Gastrocnemius medialis (tissue), 4 donors: ENCODE measurements at places on chromosomes 2 and 18. TPM values are rescaled to one million over a fixed set of nuclear protein-coding genes. Genes with fewer than 3 reads are reported as not detected.

The TMEM169 gene
- total RNA-seq: not detected

The C2orf81 gene
- not detected for total RNA-seq

The LDLRAD4 gene
- total RNA-seq: 3.9 TPM

The MTCL1 gene
- 2.0 TPM for total RNA-seq

The L3MBTL4 gene
- 3.8 TPM for total RNA-seq

The TRIM43 gene
- total RNA-seq: not detected

The CHRND gene
- total RNA-seq: 119 TPM

The GRHL1 gene
- total RNA-seq: 1.0 TPM

The LINC00305 gene
- total RNA-seq: not detected

The PIKFYVE gene
- total RNA-seq: 14.0 TPM

The RAX gene
- total RNA-seq: not detected

The DLX1 gene
- total RNA-seq: not detected

The C1QL2 gene
- total RNA-seq: not detected

The TMEM37 gene
- 0.49 TPM for total RNA-seq

The CCNYL1 gene
- 3.3 TPM for total RNA-seq

The RND3 gene
- 13.7 TPM for total RNA-seq

The BABAM2 gene
- total RNA-seq: 72.2 TPM

The YIPF4 gene
- total RNA-seq: 27.3 TPM

The PRKAG3 gene
- 54.6 TPM for total RNA-seq

The PMS1 gene
- 6.9 TPM for total RNA-seq

The LRP1B gene
- total RNA-seq: 11.1 TPM
